ENCODE measurements at places on chromosomes 3 and 15.

GRCh38 chr3:192875971-192876565, 41.6 kb downstream of the MB21D2 start:
- DNase-seq, result peak; percentile 33

DNA sequence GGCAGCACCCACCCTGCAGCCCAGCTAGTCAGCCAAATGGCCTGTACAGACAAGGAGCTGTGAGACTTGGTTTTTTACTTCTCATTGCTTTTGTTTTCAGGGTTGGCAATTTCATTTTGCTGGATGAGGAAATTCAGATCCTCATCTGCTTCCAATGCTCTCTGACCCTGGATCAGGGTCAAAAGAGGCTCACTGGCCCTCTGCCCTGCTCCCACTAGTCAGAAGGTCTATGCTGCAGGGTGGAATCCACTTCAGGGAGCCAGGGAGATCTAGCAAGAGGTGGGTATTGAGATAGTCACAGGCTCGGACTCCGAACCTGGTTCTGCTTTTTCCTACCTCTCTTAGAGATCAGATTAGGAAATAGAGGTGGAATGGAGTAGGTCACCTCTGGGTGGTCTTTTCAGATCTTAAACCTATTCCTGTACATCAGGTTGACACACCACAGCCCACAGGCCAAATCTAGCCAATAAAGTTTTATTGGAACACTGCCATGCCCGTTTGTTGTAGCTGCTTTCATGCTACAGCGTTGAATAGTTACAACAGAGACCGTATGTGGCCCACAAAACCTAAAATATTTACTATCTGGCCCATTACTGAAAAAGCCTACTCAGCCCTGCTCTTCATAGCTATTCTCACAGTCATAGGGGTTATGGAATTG, 26.4 kb upstream of the GLCE start:
- DNase-seq, result no peak

- DNase-seq, result no peak
Measured at GRCh38 chr3:186172353-186172752, 63.5 kb upstream of the ETV5 start.

DNA sequence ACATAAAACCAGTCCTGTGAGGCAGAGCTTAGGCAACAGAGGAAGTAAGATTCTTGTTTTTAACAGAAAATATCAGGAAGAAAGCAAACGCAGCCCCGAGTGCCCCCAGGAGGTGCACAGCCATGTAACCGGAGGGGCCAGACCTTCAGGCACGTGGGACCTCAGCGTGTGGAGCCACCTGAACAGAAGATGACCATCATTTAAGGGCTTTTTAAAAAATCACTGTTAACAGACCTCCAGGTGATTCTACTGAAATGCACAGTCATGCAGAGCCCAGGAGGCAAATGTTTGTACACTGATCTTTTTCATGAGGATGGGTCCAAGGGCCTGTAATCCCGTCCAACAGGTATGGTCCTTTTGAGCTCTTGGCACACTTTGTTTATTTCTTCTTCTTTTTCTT, 38.8 kb downstream of the SPG21 start:
- DNase-seq, result no peak

DNA sequence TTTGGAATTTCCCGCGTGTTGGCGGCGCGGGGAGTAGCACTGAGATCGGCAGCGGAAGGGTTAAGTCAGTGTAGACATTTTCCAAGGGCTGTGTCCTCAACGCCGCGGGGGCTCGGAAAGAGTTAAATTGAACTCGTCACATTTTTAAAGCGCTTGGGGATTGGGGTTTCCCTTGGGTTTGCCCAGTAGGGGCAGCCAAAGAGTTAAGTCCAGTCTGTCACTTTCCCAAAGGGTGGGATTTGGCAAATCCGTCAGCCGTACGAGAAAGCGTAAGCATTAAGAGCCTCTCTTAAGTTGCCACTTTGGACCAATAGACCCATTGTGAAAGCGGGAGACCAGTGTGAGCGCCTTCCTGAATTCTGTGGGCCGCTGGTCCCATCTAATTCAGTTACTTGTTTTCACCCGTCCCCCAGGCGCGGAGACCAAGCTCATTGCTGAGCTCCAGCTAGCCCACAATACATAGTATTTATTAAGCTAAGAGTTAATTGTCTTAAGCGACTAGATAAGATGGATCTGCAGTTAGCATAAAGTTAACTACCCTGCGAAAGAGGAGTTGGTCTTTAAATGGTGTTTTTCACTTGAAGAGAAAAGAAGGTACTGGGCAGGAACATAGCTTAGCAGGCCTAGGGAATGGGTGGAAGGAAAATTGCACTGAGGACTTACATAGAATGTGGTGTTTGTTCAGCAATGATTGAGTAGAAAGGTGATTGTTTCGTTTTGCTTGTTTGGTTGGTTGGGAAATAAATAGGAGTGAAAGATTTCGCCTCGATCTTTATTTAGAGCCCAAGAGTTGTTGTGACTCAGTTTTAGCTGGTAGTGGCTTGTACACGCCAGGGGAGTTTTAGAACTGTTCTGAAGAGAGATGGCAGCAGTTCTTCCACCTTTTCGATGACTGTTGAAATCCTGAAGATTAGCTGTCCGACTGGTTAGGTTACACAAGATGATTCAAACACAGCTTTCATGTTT, 932 bp downstream of the ARL8B start:
- DNase-seq, result peak; percentile 67

- no peak for DNase-seq
Measured at GRCh38 chr3:14265246-14265962, 86.8 kb downstream of the LSM3 start.

GRCh38 chr3:100844063-100844936, 135.0 kb downstream of the TFG start:
- no peak for DNase-seq

DNA sequence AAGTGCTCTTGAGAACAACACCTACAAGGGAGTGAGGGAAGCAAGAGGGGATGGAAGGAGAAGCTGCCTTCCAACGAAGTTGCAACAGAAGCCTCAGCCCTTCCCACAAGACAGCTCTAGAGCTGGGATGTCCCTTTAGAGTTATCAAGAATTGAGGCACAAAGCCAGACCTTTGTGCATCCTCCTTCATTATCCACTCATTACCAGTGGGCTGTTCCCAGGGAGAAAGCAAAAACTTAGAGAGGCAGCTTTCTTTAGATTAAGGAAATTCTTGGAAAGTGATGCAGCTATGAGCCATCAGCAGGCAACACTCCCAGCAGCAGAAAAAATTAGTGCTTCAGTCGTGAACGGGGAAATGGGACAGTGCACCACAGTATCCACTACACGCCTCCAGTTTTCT, 10.6 kb upstream of the CD96 start:
- DNase-seq, result peak; percentile 31

DNA sequence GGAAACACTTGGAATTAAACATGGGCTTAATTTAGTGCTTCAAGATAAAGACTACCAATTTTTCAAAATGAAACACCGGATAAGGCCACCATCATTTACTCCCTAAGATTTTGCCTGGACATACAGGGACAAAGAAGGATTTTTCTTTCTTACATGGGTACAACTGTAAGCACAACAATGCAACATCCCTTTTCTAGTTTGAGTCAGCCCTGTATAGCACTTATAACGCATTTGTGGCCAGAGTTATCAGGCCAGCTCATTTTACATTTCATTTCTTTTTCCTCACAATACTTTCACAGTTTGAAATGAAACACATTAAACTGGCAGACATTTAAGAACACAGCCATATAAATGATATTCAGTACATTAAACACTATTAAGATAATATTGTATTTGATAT, 9.8 kb upstream of the SUCNR1 start:
- no peak for DNase-seq

DNA sequence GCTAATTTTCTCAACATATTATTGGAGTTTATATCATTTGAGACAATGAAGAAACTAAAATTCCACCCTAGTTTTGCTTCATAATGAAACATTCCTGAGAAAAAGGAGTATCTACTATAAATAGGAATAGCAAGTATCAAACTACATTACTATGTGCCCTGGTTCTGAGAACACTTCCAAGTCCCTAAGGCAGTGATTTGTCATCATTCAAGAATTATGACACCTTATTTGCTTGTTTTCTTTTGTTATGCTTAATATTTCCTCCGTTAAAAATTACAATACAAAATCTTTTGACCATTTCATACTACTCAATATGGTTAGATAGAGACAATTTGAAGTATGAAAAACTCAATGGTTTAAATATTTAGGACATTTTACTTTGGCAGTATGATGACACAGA, 707.8 kb upstream of the GOLIM4 start:
- peak; percentile 16 for DNase-seq

DNA sequence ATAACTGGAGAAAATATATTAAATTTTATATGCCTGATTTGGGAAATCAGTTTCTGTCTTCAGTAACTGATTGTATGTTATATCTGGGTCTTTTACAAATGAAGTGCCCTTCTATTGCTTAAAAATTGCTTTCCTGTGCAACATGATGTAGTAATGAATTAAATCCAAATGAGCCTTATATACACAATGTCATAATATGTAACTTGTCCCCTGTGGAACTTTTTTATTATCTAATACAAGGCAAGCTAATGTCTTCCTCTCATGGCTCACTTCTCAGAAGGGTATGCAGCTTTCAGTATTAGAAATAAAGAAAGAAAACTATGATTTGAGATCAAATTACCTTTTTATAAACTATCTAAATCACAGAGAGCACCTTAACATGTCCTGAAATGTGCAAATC, 248.9 kb downstream of the NAALADL2 start:
- DNase-seq, result no peak

- DNase-seq, result no peak
Measured at GRCh38 chr3:71112576-71112975, 471.0 kb downstream of the FOXP1 start.

DNA sequence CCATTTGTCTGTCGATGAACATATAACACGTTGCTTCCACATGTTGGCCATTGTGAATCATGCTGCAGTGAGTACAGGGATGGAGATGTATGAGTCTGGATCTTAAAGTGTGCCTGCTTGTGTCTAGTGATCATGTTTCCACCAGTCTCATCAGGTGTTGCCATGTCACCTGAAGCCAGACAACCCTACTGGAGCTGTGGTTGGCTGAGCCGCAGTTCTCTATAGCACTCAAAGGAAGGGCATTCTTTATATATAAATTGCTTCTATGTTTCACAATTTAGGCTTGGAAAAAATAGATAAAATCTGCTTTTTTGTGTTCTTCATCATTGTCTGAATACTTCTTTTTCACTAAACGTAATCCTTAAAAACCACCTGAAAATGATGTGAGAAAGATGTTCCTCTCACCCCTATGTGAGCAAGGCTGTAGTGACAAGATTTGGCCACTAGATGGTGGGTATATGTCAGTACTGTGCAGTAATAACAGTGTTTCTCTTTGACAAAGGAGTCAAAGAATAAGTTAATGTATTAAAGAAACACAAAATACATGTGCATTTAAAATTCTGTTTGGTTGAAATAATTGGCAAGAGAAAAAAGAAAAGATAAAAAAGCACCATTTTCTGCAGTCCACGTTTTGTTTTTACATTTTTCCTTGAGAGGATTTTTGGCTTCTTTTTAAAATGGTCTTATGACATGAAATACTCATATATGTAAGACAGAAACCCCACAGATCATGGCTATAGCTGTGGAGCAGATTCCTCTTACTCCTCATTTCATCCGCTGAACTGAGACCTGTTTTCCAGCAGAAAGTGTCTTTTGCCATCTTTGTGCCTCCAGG, 394.5 kb upstream of the DPPA4 start:
- peak; percentile 49 for DNase-seq

GRCh38 chr3:116030131-116030850, 407.0 kb downstream of the GAP43 start:
- DNase-seq, result no peak

DNA sequence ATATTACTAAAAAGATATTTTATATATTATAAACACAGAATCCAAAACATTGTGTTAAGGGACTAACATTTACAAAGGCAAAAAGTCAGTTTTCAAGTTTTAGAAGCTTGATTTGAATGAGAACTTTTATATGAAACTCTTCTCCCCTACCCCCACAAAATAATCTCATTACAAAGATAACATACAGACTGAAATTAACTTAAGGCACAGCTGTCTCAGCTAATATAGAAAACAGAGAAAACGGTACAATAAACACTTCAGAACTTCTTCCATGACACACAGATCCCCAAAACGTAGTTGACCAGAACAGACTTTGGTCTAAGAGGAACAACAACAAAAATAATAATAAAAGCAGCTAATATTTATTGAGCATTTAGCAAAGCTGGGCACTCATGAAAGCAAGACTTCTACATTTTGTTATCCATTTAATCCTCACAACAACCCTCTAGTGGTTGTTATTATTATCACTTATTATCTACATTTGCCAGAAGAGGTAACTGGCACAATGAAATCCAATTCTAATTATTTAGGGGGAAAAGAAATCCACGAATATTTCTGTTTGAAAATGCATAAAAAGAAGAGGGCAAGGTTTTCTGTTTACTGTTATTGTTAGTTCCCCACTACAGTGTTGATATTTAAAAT, 68.1 kb downstream of the PFN2 start:
- peak; percentile 13 for DNase-seq

- DNase-seq, result peak; percentile 43
Measured at GRCh38 chr3:167882057-167882667, 146.6 kb downstream of the SERPINI1 start.

DNA sequence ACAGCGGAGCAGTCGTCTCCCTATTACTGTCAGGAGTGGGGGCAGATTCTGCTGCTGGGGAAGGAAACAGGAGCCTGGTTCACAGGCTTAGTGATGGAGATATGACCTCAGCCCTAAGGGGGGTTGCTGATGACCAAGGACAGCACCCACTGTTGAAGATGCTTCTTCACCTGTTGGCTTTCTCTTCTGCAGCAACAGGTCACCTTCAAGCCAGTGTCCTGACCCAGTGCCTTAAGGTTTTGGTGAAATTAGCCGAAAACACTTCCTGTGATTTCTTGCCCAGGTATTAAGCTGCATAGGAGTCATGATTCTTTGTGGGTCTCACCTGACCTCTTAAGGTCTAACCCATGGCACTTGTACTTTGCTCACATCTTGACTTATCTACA, 14.0 kb downstream of the ATRIP start:
- DNase-seq, result no peak

GRCh38 chr3:168061332-168061996, 34.3 kb downstream of the GOLIM4 start:
- DNase-seq, result no peak

- DNase-seq, result no peak
Measured at GRCh38 chr3:6542795-6543194, 318.1 kb upstream of the GRM7 start.

DNA sequence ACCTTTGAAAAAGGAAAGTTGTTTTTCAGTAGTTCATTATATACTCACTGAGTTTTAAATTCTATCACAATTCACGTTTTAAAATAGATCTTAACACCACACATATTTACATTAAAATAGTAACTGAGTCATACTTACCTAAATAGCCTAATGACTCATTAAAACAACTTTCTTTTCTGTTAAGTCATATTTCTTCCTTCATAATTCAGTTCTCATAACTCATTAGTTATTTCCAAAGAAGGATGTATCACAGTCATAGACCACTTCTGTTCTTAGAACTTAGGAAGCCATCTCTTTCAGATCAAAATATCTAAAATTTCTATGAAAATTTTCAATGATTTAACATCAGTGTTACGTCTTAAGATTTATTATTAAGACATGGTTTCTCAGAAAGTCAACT, 885.9 kb downstream of the FHIT start:
- DNase-seq, result no peak

GRCh38 chr3:15359677-15360397, 27.5 kb upstream of the SH3BP5 start:
- no peak for DNase-seq

- DNase-seq, result no peak
Measured at GRCh38 chr15:78855746-78856145, 16.9 kb upstream of the MORF4L1 start.

GRCh38 chr3:74353039-74353438, 261.4 kb downstream of the CNTN3 start:
- DNase-seq, result no peak

- peak; percentile 30 for DNase-seq
Measured at GRCh38 chr3:132038198-132038825, 3.5 kb upstream of the CPNE4 start.

Data from AG20443 (cell line).